Activated CD4-positive, alpha-beta T cell treated with anti-CD3 and anti-CD28 coated beads, Interleukin-2, amount 10 ng/mL, durations not matched to agents 7 days and 5 days (primary cell): ENCODE measurements at places on chromosomes 12 and 14. TPM values are rescaled to one million over a fixed set of nuclear protein-coding genes. Genes with fewer than 3 reads are reported as not detected.

- DNase-seq: peak; percentile 29
These were observed 87.7 kb upstream of the FOXN3 start for GRCh38 chr14:89504602-89505313.

GRCh38 chr12:14362352-14362751, 3.1 kb upstream of the ATF7IP start:
- no peak for DNase-seq

GRCh38 chr12:89947437-89948270, 239.0 kb upstream of the ATP2B1 start:
- no peak for DNase-seq

DNA sequence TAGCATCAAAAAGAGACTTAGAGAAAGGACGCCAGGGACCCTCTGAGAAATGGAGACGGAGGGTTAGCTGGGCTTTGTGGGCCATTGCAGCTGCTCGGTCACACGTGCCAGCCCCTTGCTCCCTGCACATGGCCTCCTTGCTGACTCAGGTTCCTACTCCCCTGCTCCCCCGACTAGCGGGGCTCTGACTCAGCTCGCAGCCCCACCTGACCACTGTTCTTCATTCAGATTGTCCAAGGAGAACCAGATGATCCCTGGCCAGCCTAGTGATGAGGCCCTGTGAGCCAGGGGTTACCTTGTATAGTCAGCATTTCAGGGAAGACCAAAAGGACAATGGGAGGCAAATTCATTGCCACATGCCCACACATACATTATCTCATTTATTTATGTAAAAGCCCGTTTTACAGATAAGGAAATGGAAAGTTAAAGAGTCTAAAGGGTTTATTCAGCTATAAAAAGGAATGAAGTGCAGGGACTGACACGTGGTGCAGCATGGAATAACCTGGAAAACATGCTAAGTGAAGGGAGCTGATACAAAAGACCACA, 103.4 kb downstream of the LGMN start:
- no peak for DNase-seq

DNA sequence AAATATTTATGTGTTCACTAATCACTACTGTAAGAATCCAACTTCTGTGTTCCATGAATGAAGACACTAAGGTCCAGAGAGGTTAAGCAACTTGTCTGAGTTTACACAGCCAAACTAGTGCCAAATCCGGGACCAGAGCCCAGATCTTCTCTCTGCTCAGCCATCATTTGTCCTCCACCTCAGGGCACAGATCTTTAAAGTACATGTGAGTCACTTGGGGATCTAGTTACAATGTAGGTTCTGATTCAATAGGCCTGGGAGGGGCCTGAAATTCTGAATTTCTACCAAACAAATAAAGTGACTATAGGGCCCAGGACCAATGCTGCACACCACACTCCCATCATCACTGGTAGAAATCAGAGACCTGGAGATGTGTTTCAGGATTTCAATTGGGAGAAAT, 162.9 kb downstream of the GXYLT1 start:
- no peak for DNase-seq

- no peak for DNase-seq
These were observed 31.3 kb downstream of the SLC38A1 start for GRCh38 chr12:46237371-46238045.

GRCh38 chr14:47427629-47428028, 247.8 kb downstream of the MDGA2 start:
- no peak for DNase-seq

DNA sequence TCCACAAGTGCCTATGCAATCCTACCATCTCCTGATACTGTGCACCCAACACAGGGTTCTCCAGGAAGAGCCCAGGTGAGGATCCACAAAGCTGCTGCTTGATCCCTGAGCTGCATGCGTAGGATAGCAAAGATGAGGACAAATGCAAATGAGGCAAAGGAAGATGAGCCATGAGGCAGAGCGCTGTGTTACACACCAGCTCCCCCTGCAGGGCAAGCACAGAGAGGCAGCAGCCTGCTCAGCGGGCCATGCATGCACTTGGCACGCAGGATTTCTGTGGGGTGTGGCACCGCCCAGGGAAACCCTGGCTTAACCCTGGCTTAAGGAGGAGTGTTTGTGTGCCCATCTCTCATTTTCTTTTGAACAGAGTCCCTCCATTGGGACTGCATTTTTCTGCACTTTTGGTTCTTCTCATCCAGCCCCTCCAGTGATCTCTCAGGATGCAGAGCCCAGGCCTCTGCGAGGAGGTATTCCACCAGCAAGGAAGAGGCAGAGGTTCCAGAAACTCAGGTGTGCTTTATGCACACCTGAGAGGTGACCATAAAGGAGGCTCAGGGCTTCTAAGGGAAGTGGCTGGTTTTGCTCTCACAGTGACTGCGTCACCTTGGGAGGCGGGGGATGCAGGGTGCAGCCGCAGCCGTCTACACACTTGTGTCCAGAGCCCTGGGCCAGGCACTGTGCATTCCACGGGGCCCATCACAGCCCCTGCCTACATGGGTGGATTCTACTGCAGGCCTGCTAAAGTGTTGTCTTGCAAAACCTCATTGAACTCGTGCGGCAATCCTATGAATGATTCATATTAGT, 973.3 kb upstream of the TMEM132C start:
- DNase-seq: peak; percentile 45

DNA sequence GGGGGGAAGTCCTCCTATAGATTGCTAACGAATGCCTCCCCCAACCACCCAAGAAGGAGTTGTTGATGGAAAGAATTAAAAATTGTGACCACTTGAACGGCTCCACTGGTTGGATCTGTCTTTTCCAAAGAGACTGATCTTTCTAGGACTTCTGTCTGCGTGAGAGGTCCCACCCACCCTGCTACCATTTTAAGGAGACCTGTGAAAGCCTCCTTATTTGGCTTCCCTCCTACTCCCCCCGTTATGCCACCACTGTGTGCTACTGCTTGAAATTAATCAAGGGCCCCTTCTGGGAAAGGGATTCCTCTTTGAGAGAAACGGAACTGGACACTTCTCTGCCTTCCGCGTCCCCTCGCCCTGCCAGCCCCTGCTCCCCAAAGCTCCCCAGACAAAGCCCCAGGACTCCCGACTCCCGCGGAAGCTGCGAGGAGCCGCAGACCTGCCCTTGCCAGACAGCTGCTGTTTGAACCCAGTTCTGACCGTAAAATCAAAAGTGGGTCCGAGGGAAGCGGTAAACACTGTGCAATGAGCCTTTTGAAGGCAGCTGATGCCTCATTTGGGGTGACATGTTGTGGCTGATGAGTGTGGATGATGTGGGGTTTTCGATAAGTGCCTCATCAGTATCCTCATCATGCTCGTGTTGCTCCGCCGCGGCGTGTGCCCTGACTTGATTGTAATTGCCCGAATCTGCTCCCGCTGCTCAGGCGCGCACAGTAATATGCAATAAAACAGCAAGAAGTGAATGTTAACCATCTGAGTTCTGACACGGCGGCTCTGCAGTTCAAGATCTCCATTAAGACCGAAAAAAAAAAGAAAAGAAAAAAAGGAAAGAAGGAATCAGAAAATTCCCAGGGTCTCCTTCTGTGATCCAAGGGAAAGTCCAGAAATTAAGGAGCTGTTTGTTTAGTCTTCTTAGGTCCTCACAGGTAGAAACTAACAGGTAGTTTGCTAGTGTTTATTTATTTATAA, 48.2 kb downstream of the MBIP start:
- DNase-seq: no peak

DNA sequence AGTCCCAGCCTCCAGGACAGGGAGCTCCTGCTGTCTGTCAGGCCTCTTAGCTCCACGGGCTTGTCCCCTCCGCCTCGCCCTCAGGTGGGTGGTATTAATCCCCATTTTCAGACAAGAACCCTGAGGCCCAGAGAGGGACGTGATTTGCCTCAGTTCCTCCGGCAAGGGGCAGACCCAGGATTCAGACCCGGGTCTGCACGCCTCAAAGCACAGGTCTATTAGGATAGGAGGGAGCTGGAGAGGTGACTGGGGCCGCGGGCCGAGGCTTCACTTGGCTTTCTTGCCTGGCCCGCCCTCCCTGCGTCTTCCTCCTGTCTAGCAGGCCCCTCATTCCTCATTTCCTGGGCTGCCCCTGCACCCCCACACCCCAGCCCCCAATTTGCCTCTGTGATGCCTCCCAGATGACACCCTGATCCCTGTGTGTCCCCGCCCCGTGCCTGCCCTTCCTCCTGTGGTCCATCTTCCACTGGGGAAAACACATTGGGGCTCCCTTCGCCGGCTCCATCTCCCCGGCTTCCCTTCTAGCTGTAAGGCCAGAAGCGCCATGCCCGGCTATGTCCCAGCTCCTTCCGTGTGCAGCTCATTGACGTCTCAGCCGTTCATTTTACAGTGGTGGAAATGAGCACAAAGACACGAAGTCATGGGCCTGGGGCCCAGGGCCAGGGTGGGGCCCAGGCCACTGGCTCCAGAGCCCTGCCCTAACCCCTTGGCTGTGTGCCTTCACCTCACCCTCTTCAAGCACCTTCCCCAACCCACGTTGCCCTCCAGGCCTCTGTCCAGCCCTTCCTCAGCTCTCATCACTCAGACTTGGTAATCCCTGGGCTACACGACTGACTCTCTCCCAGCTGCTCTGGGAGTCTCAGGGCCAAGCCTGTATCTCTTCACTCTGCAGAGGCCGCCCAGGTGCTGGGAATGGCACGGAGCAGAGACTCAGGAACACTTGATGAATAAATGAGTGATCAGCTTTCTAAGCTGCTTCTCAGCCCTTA, 15.5 kb upstream of the CYP46A1 start:
- DNase-seq: no peak

DNA sequence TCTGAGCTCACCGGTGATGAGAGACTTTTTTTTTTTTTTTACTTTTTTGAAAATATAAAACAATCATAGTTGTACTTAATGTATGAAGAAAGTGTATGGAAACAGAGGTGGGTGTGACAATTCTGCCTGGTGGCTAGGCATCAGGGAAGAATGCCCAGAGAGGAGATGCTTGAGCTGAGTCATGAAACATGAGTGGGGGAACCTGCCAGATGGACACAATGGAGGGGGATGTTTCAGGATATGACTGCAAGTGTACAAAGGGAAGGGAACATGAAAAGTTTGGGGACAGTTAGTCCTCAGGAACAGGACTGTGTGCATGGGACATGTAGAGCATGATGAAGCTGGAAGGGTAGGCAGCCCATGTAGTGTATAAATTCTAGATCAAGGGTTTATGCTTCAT, 274.2 kb upstream of the E2F7 start:
- DNase-seq: no peak

- DNase-seq: peak; percentile 22
These were observed 1.2 kb downstream of the PELI2 start for GRCh38 chr14:56119201-56119981.

The B3GNT4 gene
- total RNA-seq: 0.50 TPM

The GLIPR1L2 gene
- total RNA-seq: 0.30 TPM

The MOK gene
- 0.96 TPM for total RNA-seq

The EIF5 gene
- 176 TPM for total RNA-seq

The RAD9B gene
- total RNA-seq: 0.99 TPM

The TAS2R7 gene
- not detected for total RNA-seq

The C12orf76 gene
- 25.8 TPM for total RNA-seq

The GDF3 gene
- total RNA-seq: not detected

The TDRD9 gene
- total RNA-seq: 0.60 TPM
